ENCODE measurements at places on chromosomes 1 and 21.
A peak's percentile ranks its signal among the peaks of the same experiment; 100 is the strongest.

DNA sequence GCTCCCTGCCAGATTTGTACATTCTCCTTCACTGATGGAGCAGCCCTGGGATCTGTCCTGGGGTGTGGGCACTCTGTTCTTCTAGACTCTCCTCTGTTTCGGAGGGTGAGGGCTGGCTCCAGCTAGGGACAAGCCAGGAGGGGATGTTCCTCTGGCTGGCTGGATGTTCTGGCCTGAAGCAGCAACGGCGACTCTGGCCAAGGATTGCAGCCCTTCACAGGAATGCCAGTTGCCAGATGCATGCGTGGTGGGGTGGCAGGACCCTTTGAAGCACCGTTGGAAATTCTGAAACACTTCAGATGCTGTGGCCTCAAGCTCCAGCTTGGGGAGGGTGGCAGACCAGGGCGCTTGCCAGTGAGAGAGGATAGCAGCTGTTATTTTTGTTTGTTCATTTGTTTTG is 210.9 kb downstream of the TRABD2B start:
- DNase-seq, result no peak

DNA sequence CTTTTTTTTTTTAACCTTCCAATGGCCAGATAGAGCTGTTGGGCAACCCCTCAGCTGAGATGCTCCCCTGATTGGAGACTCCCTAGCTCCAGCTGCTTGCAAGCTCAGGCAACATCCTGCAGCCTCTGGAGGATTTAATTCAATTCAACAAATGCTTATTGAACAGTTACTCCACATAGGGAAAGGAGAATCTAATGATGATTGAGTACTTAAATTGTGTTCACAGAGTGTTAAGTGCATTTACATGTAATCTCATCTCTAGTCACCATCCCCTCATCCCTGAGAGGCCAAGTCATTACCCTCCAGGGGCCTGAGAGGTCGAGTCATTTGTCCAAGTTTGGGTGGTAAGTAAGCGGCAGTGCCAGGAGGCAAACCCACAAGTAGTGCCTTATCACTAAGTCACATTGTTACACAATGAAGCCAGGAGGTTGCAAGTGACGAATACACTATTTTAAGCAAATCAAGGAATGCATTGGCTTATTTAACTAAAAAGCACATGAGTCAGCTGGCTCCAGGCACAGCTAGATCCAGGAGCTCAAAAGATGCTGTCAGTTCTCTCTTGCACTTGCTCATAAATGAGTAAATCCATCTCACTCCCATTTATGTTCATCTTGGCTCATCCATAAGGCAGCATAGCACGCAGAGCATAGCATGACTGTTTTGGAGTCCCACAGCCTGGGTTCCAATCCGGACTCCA is 64.3 kb downstream of the OPTC start:
- peak; percentile 8 for DNase-seq

GRCh38 chr1:69126796-69127195 is 440.9 kb upstream of the LRRC7 start:
- no peak for DNase-seq

DNA sequence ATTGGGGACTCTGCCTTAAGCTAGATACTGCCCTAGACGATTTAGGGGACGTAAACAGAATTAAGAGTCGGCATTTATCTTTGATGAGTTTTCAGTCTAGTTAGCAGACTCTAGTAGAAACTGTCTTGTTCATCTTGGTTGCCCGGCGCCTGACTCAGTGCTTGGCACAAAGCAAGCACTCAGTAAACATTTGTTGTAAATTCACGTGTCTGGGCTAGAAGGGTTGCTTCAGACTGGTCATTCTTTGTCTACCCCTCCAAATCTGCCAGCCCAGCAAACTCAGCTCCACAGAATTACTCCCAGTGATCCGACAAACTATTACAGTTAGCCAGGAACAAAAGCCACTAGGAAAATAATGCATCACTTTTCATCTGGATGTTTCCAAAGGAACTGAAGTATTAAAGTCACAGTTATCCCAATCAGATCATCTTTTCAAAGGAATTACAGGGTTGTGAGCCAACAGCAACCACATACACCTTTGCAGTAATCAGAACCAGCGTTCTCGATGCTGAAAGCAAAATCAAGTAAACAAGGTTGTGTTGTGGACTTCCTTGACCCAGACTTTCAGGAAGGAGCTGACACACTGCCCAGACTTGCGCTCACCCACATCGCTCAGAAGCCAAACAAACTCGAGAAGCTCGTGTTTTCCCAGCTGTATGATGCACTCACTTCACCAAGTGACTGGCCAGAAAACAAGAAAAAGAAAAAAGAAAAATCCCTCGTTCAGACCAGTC is 66.5 kb upstream of the GADD45A start:
- DNase-seq, result no peak

- no peak for DNase-seq
Measured at GRCh38 chr1:166379447-166379846, 212.6 kb upstream of the FAM78B start.

- DNase-seq, result no peak
Measured at GRCh38 chr1:184393962-184394361, 7.1 kb downstream of the C1orf21 start.

- no peak for DNase-seq
Measured at GRCh38 chr1:43558346-43558841, 27.7 kb downstream of the PTPRF start.

DNA sequence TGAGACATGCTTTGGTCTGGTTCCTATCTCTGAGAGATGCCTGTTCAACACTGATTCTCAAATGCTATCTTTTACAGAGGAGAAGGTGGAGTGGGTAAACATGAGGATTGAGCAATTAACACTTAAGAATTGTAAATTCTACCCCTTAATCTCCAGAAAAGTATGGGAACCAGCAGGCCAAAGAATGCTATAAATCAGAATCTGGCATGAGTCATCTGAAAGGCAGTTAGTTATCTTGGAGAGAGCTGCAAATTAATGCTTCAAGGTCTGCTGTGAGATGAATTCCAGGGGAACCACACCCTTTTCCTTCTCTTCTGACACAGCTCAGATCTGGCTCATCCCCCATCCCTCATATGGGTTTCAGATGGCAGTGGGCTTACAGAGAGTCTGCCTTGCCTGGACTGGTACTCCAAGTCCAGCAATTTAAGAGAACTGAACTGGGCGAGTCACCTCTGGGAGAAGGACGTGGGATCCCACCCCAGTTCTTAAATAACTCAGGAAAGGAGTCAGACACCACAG is 5.2 kb downstream of the S100A10 start:
- DNase-seq, result no peak

DNA sequence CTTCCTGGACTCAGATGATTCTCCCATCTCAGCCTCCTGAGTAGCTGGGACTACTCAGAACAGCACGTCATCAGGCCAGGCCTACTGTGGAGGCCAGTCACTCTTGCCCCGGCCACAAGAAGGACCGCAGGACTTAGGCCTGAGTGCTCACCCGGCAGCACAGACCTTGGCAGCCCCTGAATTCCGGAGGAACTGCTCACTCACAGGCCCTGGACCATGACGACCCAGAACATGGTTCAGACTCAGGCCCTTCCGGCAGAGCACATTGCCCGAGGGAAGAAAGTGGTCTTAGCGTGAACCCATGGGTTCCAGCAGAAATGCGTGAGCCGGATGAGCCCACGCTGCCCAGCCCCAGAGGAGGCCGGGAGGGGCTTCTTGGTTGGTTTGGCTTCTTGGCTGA is 177.3 kb upstream of the TMEM51 start:
- no peak for DNase-seq

GRCh38 chr1:177913762-177914540 is 55.9 kb downstream of the SEC16B start:
- no peak for DNase-seq

- DNase-seq, result no peak
Measured at GRCh38 chr1:170586321-170587252, 54.6 kb downstream of the GORAB start.

- no peak for DNase-seq
Measured at GRCh38 chr1:88787023-88787903, 103.2 kb downstream of the PKN2 start.

DNA sequence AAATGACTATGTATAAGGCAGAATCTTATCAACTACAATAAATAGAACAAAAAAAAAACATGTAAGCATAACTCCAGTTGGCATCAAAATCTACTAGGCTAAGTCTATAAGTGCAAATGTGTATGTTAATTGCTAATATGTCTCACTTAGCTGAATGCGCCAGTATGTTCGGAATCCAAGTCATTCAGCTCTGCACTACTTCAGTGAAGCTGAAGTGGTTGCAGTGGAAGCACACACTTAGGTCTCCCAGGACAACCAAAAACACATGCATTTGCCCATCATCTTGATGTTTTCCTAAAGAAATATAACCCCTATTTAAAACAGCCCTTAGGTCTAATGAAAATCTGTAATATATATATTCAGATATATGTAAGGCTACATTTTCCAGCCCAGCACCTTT is 41.0 kb upstream of the RGS2 start:
- DNase-seq, result no peak

DNA sequence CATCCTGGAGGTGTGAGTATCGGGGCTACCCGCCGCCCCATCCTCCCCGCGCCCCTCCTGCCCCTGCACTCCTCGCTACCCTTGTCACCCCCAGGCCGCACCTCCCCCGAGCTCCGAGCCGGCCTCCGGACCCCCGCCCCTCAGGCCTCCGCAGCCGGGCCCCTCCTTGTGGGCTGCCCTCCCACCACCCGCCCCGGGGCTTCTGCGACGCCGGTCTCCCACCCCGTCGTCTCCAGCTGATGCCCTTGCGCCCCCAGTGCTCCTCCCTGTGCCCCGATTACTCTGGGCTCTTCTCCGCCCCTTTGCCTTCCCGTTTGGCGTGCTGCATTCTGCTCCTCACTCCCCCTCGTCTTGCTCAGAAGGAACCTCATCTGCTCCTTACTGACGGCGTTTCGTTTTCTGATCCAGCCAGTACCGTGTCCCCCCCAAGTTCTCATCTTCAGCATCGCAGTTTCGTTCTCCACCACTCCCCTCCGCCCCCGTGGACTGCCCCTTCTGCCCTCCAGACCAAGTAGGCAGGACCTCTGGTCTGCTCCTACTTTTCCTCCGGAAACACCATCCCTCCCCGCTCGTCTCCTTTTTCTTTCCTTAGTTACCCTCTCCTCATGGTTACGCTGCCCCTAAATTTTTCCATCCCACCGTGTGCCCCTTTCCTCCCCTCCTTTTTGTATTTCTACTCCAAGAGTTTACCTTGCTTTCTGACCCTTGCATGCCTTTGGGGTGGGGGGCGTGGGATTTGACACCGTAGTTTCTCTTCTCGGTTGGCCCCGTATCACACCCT is 841 bp downstream of the SNX27 start:
- peak; percentile 42 for DNase-seq

- no peak for DNase-seq
Measured at GRCh38 chr1:58568911-58569310, 8.1 kb downstream of the TACSTD2 start.

DNA sequence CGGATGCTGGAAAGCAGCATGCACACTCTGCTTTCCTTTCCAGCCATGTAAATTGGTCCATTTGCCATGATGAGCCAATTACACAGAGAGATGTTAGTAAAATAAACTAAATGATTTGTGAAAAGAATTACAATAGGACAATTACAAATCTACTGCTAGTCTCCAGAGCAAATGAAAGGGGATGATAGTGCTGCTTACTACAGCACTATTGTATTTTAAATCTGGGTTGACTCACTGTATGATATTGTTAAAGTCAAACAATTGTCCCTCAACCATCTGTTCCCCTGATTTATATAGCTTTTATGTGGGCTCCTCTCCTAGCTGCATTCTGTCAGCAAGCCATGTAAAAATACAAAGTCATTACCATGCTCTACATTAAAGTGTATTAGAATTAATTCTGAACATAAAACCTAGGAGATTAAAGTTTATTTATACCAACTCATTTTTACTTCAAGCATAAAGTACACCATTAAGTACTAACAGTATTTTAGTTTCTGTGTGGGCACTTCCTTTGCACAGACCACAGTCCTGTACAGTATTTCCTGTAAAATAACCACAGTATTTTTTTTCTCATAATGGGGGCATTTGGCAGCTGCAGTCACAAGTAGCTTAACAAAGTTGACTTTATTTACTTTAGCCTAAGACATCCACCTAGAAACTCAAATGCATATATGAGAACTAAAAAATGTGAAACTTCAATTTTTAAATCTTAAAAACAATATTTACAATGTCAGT is 135.8 kb downstream of the VAV3 start:
- DNase-seq, result no peak

DNA sequence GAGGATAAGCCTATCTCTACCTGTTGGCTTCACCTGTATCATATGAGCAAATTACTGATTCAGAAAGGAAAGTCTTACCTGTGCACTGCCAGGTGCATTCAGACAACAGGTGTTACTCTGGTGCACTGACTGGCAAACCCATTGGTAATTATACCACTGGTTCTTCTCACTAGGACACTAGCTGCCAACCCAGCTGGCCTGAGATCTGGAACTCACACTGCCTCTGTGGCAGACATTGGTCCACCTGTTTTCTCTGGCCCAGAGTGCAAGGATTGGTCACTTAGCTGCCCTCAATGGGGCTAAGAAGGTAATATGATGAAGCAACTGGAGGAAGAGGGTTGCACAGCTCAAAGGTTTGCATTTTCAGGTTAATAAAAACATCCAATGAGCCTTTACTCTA is 140.2 kb upstream of the DNAH14 start:
- no peak for DNase-seq

DNA sequence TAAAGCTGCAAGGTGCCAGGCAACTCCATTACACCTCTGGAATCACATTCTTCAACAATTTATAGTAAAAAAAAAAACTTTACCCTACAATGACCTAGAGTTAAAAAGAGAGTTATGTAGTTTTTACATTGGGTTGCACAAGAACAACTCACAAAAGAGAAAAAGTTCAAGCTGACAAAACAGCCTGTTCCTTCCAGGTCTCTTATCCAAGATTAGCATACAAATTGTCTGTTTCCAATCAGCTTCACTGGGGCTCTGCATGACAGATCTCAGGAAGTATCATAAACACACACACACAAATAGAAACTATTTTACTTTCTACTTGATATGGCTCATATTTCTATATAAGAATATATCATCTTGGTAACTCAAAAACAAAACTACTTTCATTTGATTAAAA is 154.6 kb downstream of the PCNX2 start:
- DNase-seq, result no peak

GRCh38 chr1:204994086-204994862 is 48.7 kb upstream of the CNTN2 start:
- DNase-seq, result no peak

DNA sequence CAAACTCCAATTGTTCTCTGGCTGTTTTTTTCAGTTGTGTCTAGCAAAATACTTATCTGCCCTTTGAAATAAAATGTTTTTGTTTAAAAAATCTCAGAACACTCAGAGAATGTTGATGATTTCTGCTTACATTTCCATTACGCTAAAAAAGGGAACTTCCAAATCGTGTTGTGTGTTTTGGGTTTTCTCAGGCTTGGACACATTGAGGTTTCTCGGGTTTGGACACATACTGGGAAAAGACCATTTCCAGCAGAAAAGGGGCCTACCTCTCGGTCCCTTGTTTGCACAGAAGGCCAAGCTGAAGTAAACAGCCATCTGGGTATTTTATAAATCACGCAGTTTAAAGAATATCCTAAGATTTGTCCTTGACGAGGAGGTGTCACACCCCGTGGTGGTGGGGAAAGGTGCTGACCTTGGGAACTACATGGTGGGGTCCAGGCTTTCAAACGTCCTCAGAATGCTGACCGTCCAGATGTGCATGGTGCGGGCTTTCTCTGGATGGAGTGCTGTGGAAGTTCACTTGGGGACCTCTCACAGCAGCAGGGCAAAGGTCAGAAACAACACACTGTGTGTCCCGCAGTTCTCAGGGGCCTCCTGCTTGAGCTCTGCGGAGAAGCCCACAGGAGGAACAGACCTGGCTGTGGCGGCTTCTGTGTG is 67.8 kb downstream of the SLC37A1 start:
- DNase-seq, result no peak

- no peak for DNase-seq
Measured at GRCh38 chr1:150302902-150303301, 9.2 kb downstream of the MRPS21 start.

All from activated T-cell treated with anti-CD3 and anti-CD28 coated beads, Interleukin-2, amount 50 U/mL, for 72 hours (primary cell).